NCI-H1092 treated with DMSO at 0.1 percent for 48 hours (cell line): ENCODE measurements at places on chromosomes 6 and 20.

GRCh38 chr20:33999025-33999649 lies 5.4 kb downstream of the RALY start:
- DNase-seq = no peak

- DNase-seq = no peak
These were observed 15.0 kb downstream of the MBOAT1 start for GRCh38 chr6:20197251-20197650.

DNA sequence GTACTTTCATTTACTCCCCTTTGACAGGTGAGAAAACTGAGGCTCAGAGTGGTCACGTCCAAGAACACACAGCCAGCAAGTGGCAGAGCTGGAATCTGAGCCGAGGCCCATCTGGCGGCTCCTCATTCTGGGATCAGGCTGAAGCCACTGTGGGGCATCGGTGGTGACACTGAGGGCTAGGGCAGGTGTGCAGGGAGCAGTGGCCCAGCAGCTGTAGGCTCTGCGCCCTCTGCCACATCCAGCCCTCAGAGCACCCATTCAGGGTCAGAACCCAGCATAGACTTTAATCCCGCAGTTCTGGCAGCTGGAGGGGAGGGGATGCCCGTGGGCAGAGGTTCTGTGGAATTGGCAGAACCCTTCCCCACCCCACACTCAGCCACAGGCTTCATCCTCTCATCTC lies 210.3 kb downstream of the PREX1 start:
- DNase-seq = no peak

GRCh38 chr6:21409231-21409630 lies 184.3 kb upstream of the SOX4 start:
- no peak for DNase-seq

GRCh38 chr20:64083804-64084684 lies at the start of gene LKAAEAR1:
TSS of gene LKAAEAR1 (minus strand) at chr20:64084398. CDS start at chr20:64084219, 179 bp downstream.
- no peak for DNase-seq

GRCh38 chr6:134938896-134939295 lies 11.0 kb downstream of the ALDH8A1 start:
- DNase-seq = no peak

GRCh38 chr20:9996944-9997343 lies 37.8 kb upstream of the ANKEF1 start:
- no peak for DNase-seq

DNA sequence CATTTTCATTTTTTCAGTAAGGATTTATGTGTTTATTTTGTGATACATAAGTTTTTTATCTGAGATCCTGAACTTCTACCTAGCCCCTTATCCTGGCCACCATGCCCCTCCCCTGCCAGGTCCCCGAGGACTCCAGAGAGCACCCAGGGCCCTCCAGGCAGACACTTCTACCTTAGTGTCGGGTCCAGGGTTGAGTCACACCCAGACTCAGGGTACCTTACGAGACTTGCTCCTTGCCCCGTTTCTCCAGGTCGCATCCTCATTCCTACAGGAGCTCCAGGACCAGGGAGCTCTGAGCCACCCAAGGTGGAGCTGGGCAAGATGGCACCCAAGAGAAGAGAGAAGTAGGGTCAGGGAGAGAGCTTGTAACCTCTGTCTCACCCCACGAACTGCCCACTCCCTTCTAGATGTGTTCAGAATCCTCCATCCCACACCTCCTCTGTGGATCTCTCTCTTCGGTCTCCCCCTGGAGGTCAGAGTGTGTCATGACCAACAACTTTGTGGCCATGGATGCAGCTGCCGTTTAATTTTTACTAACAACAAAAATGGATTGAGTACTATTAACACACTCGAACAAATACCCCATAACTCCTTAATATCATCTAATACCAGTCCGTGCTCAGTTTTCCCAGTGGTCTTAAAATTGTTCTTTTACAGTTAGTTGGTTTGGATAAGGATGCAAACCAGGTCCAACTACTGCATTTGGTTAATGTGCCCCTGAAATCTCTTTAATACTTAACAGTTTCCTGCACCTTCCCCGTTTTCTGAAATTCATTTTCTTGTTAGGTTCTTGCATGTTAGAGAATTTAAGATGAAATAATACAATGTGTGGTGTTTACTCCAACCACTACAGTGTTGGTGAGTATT lies 130.6 kb upstream of the INSM1 start:
- peak; percentile 77 for DNase-seq

GRCh38 chr6:56796196-56796532 lies 153.5 kb upstream of the DST start:
- DNase-seq = no peak

- no peak for DNase-seq
These were observed 13.9 kb downstream of the JAG1 start for GRCh38 chr20:10659651-10660601.

- DNase-seq = no peak
These were observed 8.4 kb upstream of the SLC2A10 start for GRCh38 chr20:46701057-46701456.

DNA sequence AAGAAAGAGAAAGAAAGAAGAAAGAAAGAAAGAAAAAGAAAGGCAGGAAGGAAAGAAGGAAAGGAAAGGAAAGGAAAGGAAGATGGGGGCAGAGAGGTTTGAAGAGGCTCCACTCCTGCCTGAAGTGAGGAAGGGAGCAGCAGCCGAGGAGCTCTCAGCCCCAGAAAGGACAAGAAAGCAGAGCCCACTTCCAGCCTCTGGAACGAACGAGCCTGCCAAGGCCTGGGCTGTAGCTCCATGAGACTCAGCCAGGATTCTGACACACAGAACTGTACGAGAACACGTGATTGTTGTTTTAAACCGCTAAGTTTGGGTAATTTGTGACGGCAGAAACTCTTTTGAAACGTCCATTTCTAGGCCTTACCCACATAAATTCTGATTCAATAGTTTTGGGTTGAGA lies 69.5 kb downstream of the TTLL2 start:
- DNase-seq = no peak

DNA sequence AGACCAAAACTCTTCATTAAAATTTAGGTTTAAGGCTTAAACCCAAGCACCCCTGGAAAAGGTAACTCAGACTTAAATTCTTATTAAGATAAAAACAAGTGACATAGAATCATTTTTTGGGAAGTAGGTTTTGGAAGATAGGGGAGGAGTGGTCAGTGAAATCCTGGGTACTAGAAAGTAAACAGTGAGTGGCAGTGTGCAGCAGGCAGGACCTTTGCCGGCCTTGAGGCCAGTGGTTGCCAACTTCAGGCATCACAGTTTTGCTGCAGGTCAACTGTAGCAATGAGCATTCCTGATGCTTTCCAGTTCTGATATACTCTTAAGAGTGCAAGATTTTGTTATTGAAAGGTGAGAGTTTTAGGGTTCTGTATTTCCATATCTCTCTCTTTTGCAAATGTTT lies 69.3 kb upstream of the SUPT3H start:
- DNase-seq = no peak

DNA sequence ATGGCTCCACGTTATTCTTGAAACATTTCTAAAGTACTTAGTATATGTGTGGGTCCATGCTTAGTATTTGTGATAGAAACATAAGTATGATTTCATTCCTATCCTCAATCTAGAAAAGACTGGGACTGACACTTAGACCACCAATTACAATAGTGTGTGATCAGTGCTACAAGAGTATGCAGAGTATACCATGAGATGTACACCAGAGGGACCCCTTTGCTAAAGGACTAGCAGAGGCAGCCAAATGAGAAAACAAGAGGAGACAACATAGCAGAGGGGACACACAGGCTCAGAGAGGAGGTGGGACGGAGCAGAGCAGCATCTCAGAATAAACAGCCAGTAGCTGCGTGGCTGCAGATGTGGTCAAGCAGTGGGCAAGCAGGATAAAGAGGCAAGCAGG lies 21.0 kb downstream of the RMND1 start:
- DNase-seq = peak; percentile 4

DNA sequence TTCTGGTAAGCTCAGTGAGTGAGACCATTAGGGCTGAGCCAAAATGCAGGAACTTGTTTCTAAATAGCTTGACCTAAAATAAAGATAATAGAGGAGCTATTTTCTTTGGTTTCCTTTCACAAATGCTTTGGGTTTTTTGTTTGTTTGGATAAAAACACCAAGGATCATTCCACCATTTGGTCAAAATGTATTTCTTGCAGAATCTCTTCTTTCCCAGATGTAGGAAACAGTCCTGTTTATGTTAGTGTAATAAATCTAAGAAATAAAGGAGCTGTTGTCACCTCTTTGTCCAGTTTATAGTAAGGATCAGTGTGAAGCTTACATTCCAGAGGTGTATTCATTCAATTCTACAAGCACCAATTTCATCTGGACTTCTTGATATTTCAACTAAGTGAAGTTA lies 297.8 kb downstream of the GJA1 start:
- no peak for DNase-seq

- DNase-seq = no peak
These were observed 20.2 kb downstream of the MCUR1 start for GRCh38 chr6:13794184-13794583.

DNA sequence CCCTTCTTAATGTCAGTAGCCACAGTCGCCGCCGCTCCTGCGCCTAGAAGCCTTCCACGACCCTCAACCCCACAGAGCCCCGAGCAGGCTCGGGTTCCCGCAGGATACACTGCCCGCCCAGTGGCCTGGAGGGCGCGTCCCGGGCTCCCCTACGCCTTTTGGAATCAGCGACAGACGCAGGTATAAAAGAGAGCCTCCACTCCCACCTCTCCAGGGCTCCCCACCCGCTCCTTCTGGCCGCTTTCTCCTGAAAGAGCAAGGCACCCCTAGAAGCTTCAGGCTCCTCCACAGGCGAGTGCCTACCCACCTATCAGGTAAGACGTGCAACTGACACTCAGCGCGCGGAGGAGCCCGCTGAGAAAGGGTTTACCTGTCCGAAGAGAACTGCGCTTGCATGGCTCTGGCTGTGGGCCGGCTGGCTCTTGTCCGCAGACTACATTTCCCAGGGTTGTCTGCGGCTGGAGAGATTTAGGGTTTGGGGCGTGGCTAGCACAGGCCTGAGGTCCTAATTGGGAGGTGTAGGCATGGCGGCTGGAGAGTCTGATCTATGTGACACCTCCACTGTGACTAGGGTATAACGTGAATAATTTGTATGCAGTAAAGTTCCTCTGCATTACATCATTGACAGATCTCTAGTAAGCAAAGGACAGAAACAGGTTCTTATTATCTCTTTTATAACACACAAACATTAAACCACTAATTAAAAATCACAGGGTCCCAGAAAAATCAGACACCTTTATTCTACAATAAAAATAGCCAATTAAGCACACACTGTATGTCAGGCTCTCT lies 13.5 kb upstream of the ZNF391 start:
- peak; percentile 11 for DNase-seq

GRCh38 chr20:48709058-48709691 lies 118.6 kb downstream of the PREX1 start:
- DNase-seq = no peak

- DNase-seq = peak; percentile 37
These were observed 3.4 kb downstream of the EYA4 start for GRCh38 chr6:133244519-133244918.

GRCh38 chr20:47907031-47907675 lies 121.9 kb upstream of the SULF2 start:
- no peak for DNase-seq

GRCh38 chr6:142796024-142796423 lies 149.0 kb downstream of the HIVEP2 start:
- DNase-seq = no peak

- no peak for DNase-seq
These were observed 14.4 kb downstream of the MYB start for GRCh38 chr6:135195522-135195921.

- DNase-seq = no peak
These were observed 102.6 kb downstream of the COL21A1 start for GRCh38 chr6:56144538-56145324.

DNA sequence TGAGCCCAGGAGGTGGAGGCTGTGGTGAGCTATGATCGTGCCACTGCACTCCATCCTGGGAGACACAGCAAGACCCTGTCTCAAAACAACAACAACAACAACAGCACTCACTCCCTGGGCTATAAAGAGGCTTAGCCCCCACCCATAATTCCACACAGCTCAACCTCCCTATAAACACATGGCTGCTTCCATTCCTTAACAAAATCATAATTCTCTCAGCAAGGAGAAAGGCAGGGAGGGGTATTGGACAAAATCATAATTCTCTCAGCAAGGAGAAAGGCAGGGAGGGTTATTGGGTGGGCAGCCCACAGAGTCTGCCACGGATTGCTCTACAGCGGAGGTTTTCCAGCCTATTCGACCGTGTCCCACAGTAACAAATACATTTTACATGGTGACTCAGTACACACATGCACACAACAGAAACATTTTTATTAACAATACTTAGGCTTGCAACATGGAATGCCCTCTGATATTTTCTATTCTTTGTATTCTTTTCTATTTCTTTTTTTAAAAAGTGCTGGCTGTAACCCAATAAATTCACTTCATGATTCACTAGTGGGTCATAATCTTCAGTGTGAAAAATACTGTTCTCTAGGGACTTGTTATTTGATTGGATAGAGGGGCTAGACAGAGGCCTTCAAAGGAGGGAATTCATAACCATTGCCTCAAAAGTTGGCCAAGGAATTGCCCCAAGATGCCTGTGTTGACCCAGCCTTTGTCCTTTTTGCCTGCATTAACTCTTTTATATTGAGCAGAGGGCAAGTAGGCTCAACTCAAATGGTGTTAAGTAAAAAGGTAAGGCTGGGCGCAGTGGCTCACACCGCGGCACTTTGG lies 50.6 kb upstream of the ZMYND8 start:
- no peak for DNase-seq

GRCh38 chr20:38246357-38247165 lies 14.0 kb downstream of the KIAA1755 start:
- no peak for DNase-seq

DNA sequence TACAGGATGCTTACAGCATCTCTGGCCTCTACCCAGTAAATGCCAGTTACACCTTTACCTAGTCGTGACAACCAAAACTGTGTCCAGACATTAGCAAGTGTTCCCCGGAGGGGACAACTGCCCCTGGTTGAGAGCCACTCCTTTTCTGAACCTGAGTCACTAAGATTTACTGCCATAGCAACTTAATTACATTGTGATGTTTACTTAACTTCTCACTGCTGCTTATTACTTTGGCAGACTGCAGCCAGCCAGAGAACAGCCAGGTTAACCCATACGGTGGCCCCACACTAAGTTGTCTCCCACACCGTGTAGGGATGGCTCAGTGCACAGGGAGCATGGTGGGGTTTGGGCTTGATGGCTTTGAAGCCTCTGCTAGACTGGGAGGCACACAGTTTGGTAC lies 204.7 kb upstream of the SULF2 start:
- peak; percentile 46 for DNase-seq

GRCh38 chr6:2376429-2377355 lies 131.3 kb upstream of the GMDS start:
- no peak for DNase-seq

- DNase-seq = no peak
These were observed 98.5 kb downstream of the ARMC2 start for GRCh38 chr6:108946695-108947094.

DNA sequence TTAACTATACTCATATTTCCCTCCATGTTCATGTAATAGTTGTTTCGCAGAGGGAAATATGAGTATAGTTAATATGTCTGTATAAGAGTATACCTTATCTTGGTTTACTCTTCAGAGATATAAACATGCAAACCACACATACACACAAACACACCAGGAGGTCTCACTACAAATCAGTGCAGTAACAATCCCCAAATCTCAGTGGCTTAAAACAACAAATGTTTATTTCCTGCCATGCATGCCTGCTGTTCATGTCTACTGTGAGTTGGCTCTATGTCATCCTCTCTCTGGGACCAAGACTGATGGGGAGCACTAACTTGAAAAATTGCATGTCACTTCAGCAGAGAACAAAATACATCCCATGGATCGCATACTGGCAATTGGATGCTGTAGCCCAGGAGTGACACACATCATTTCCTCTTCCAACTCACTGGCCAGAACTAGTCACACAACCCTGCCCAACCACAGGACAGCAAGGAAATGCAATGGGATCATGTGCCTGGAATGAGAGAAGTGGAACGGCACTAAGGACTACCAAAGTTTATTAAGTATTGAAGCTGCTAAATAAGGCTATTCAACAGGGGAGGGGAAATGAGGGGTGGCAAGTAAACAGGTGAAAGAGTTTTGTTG lies 89.0 kb upstream of the DTNBP1 start:
- DNase-seq = no peak
